ENCODE measurements at places on chromosomes 16 and 17.

DNA sequence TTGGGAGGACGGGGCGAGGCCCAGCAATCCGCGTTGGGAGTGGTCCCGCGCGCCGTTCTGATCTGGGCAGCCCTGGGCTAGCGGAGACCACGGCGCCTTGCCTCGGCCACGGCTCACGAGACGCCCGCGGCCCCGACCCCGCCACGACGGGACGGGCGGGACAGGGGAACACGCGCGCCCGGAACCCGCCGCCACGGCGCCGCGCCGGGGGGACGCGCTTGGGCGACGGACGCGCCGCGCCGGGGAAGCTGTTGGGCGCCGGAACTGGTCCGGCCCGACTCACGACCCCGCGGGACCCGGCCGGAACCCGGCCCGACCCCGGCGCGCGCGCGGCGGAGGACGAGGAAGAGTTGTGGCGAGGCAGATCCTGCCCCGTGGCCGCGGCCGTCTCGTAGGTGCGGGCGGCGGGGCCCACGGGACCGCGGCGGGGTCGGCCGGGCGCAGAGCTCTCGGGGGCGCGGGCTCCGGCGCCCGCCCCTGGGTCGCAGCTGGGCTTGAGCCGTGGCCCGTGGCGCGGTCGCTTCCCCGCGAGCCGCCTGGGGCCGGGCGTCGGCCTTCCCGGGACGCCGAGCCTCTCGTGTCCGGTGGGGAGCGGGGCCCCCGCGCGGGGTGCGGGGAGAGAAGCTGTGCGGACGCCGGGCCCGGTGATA is at the start of gene ACSF3:
ACSF3 (plus strand) TSS at position 251 of the 650 bp plus-strand sequence. CDS start 6,830 bp downstream, outside the sequence.
- peak; percentile 81 for DNase-seq

DNA sequence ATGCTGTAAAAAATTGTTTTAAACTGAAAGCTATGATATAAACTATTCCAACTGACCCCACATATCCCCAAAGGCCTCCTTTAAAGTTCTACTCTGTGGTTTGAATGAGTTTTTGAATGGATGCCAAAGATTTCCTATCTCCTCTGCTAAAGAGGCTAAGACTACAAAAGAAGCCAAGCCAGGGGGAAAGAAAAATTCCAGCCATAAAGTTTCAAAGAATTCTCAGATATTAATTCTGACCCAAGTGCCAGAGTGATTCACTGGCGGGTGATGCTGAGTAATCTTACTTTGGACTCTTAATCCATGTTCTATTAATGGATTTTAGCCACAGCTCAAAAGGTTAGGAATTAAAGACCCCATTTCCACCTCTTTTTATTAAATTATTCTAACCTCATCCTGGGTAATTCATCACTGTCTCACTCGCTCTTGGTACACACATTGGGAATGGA is 60.7 kb downstream of the HS3ST3A1 start:
- no peak for DNase-seq

- DNase-seq = no peak
These were observed 110.1 kb downstream of the IRX3 start for GRCh38 chr16:54176376-54176901.

GRCh38 chr16:78748220-78748929 is 648.9 kb downstream of the WWOX start:
- no peak for DNase-seq

GRCh38 chr17:4472286-4472685 is 26.4 kb upstream of the SPNS2 start:
- no peak for DNase-seq

DNA sequence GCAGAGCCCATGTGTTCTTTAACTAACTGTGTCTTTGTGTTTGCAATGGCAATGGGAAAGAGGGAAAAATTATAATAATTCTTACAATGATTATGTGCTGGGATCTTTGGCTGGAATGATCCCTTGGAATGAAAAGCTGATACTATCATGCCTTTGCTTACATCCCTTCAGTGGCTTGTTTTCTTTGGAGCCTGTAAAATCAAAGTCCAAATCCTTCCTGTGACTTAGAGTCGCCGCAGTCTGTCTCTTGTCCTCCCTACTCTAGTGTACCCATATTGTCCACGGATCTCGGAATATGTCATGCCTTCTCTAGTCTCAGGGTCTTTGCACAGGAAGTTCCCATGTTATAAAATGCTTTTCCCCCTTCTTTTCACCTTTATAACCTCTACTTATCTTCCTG is 111.7 kb upstream of the MAF start:
- DNase-seq = no peak

- no peak for DNase-seq
These were observed 8.4 kb upstream of the MAF start for GRCh38 chr16:79608976-79609375.

- DNase-seq = no peak
These were observed 184.1 kb upstream of the ZFHX3 start for GRCh38 chr16:73231944-73232554.

DNA sequence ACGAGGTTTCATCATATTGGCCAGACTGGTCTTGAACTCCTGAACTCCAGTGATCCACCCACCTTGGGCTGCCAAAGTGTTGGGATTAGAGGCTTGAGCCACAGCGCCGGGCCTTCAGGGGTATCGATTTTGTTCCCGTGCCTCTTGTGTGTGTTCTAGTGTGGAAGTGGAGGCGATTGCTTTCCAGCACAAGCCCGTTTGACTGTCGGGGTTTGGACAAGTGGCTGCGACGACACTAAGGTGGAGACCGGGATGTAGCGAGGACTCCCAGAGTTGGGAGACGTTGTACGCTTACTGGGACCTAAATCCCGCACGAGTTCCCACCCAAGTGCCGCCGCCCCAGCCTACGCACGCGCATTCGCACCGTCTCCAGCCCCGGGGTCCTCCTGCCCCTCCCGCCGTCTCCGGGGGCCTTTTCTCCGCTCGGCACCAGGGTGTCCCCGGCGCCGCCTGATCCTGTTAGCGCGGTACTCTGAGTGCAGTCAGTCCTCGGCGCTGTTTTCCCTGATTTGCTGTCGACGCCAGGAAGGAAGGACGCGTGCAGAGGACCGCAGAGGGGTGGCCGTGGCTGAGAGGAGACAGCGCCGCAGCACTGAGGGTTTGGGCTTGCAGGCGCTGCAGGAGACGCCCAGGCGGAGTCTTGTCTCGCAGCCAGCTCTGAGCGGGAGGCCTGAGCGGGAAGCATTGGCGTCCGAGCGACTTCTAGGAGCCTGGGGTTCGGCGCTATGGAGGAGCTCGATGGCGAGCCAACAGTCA is at the start of gene NUP85:
NUP85 (plus strand) TSS at position 643 of the 756 bp plus-strand sequence; CDS start at position 726, 83 bp downstream.
- DNase-seq = peak; percentile 98
